ENCODE measurements at places on chromosomes 2 and 18. TPM values are rescaled to one million over a fixed set of nuclear protein-coding genes. Genes with fewer than 3 reads are reported as not detected.

DNA sequence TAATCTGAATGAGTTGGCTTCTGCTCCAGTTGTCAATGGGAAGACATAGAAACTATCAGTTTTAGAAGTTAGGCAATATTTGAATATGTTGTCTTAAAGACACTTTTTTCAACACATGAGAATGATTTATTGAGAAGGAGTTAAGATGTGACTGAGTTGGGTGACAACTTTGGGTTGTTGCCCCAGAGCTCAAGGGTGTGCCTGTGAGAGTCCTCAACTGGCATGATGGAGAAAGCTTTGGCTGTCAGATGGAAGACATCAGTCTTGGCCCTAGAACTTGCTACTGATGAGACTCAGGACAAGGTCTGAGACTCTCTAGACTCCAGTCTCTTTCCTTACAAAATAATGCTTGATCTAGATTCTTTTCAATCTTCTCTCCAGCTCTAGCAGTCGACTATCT is 69.0 kb upstream of the CTAGE1 start:
- H3K27ac ChIP-seq = no peak overlapping the region
- H3K4me1 ChIP-seq = peaks cover 27% of the 10 kb centered on the region
- DNase-seq = no peak
- H3K27me3 ChIP-seq = no peaks in the 10 kb centered on the region
- H3K36me3 ChIP-seq = no peaks in the 10 kb centered on the region
- no peak overlapping the region for H3K4me3 ChIP-seq

GRCh38 chr2:182259629-182260150 is 167.1 kb downstream of the PDE1A start:
- H3K4me1 ChIP-seq = no peaks in the 10 kb centered on the region
- H3K27ac ChIP-seq = no peak overlapping the region
- no peak for DNase-seq
- H3K4me3 ChIP-seq = no peak overlapping the region

TANK gene
- total RNA-seq = 42.7 TPM

- H3K4me3 ChIP-seq = no peak overlapping the region
- H3K4me1 ChIP-seq = peaks cover 18% of the 10 kb centered on the region
- no peaks in the 10 kb centered on the region for H3K27me3 ChIP-seq
- H3K36me3 ChIP-seq = no peaks in the 10 kb centered on the region
- no peak overlapping the region for H3K27ac ChIP-seq
These were observed 18.5 kb downstream of the TRAK2 start for GRCh38 chr2:201432621-201433393.

- no peak overlapping the region for H3K4me3 ChIP-seq
- H3K4me1 ChIP-seq = no peaks in the 10 kb centered on the region
- H3K27me3 ChIP-seq = peaks cover 1% of the 10 kb centered on the region
- no peak overlapping the region for H3K27ac ChIP-seq
These were observed 230.2 kb upstream of the TNP1 start for GRCh38 chr2:217090024-217090473.

DSC2 gene
- 22.7 TPM for total RNA-seq

- no peak overlapping the region for H3K27ac ChIP-seq
- H3K4me3 ChIP-seq = no peak overlapping the region
- H3K4me1 ChIP-seq = peaks cover 14% of the 10 kb centered on the region
- no peak for DNase-seq
- H3K27me3 ChIP-seq = no peaks in the 10 kb centered on the region
These were observed 38.2 kb upstream of the CYP1B1 start for GRCh38 chr2:38113981-38114708.

RAB11FIP5 gene
- total RNA-seq = 17.4 TPM

DSC3 gene
- total RNA-seq = 4.5 TPM
